Trophoblast cell (in vitro differentiated cells and primary cell): ENCODE measurements at places on chromosomes 12 and 14.

DNA sequence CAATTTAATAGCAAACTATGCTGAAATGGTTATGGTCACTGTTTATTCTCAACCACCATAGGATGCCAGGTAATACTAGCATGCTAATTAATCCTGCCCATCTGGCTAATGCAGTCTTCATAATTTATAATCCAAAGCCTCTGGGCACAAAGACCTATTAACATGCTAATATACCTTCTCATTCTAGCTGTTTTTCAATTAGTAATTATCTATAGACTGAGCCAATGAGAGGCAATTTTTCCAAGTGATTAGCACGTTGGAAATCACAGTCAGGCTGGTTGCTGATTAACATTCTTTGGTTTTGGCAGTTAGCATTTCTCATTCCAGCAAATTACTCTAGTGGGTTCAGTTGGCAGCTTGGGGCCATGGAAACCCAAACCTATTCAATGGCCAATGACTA is 357.2 kb downstream of the SEC23A start:
- DNase-seq, result no peak

DNA sequence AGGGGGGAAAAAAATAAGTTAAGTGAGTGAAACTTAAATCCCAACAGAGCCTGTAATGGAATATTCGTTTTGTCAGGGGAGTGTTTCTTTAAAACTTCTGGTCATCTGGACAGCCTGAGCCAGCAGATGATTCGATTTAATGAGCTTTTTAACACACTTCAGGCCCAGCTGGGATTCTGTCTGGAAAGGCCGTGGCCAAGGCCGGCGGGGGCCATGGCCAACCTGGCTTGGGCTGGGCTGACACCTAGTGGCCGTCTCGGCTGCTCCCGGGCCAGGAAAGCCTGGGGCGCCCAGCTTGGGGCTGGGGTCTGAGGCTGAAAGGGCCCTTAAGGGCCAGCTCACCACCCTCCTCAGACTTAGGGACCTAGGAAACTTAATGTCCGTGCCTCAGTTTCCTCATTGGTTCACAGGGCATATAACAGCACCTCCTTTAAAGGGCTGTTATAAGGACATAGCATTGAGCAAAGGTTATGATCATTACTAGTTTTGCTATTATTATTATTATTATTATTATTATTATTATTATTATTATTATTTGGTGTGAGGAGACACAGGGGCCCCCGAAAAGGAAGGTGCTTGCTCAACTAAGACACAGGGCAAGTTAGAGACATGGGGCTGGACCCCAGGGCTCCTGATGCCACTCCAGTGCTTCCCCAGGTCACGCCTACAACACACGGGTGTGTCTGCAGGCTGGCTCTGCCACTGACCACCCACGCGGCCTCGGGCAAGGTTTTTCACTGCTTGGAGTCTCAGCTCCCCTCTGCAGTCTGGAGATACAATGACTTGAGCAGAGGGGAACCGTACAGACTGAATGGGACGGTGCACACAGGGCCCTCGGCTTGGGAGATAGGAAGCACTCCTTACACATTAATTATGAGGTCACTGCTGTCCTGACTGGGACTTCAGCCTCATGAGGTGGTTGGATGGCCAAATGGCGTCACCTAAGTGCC is 84.0 kb downstream of the SYNE3 start:
- peak; percentile 35 for DNase-seq

- peak; percentile 45 for DNase-seq
These were observed 6.7 kb downstream of the VASH1 start for GRCh38 chr14:76767681-76768656.

- no peak for DNase-seq
These were observed 5.8 kb downstream of the AICDA start for GRCh38 chr12:8606890-8607289.

- no peak for DNase-seq
These were observed 23.4 kb upstream of the SLC35F4 start for GRCh38 chr14:57889245-57889644.
